ENCODE measurements at places on chromosomes 7 and 10.

- DNase-seq = peak; percentile 56
Observed at GRCh38 chr7:116525913-116526861, 1.4 kb downstream of the CAV1 start.

- DNase-seq = no peak
Observed at GRCh38 chr10:115860182-115861107, 412.6 kb downstream of the GFRA1 start.

DNA sequence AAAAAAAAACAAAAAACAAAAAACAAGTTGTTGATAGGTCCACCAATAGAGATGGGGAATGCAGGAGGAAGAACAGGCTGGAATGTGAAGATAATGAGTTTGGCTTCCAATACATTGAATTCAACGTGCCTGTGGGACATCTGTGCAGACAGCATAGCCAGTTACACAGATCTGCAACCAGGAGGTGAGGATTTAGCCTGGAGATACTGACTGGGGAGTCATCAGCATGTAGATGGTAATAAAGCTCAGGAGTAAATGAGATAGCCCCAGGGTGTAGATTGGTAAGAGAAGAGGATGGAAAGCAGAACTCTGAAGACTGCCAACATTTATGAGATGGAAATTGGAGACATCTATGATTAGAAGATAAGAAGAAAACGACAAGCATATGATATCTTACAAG is 4.7 kb upstream of the TRIM8 start:
- no peak for DNase-seq

DNA sequence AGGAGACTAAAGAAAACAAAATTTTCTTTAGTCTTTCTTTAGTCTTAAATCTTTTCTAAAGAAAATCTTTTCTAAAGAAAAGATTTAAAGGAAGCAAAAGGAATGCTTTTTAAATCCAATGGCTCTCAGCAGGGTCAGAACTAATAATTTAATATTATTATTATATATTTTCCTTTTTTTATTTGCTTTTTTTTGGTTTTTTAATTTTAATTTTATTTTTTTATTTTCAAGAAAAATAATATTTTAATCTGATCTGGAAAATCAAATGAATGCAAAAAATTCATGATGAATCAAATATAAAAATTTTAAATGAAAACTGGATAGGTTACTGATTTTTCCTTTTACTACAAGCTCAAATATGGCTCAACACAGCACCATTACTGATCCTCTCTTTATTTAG is 70.7 kb upstream of the HECW1 start:
- DNase-seq = no peak

DNA sequence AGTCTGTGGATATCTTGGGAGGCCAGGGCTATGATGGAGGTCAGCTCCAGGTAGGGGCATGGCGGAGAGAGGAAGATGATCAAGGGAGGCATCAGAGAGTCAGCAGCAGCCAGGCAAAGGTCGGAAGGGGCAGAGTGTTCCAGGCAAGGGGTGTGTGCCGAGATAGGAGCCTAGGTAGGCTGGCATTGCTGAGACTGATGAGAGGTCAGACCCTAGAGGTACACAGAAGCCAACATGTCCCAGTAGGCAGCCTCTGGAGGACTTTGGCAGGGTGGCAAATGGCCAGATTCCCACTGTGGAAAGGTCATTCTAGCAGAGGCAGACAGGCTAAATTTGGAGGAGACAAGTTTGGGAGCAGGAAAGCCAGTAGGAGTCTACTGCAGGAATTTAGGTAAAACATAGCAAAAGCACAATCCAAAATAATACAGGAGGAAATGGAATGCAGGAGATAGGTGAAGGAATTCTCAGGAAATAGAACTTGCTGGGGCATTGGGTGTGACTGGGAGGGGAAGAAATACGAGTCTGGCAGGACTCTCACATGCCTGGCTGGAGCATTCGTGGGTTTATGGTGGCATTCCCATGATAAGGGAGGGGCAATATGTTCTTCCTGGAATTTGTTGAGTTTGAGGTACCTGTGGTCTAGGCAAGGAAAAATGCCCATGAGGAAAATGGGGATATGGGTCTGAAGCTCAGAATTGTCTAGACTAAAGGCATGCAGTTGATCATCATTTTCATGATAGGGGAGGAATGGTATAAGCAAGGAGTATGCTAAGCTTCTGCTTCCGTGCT is 25.7 kb downstream of the TMEM176A start:
- no peak for DNase-seq

- DNase-seq = no peak
Observed at GRCh38 chr7:36021917-36022550, 131.0 kb upstream of the EEPD1 start.

DNA sequence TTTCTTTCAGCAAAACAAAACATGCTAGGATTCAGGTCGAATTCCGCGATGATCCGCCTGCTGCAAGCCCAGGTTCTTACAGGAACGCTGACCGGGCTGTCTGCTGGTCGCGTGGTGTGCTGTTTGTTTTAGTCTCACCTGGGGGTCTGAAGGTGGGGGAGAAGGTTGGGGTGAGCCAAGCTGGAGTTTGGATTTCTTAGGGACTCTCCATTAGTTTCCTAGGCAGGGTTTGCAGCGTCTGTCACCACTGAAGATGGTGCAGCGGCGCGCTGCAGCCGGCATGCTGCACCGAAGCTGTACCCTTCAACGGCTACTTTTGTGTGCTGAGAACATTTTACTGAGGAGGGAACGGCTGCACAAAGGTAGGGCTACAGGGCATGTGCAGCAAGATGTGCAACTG is 48.7 kb downstream of the GCC1 start:
- no peak for DNase-seq

- no peak for DNase-seq
Observed at GRCh38 chr10:11881477-11882417, 58.6 kb downstream of the PROSER2 start.

DNA sequence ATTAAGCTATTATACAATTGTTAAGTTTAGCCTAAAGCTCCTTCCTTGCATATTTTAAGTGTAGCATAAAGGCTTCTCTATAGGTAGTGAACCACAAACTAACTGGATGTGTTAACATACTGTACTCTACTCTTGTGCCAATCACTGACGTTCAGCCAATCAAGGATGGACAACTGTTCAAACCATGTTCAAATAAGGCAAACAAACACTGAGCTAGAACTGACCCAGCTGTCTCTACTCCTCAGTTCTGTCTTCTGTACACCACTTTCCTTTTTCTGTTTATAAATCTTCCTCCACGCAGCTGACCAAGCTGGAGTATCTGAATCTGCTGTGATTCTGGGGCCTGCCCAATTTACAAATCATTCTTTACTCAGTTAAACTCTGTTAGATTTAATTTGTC is 188.7 kb upstream of the MBL2 start:
- DNase-seq = no peak

GRCh38 chr10:77638321-77639101 is 903 bp upstream of the KCNMA1 start:
- no peak for DNase-seq

DNA sequence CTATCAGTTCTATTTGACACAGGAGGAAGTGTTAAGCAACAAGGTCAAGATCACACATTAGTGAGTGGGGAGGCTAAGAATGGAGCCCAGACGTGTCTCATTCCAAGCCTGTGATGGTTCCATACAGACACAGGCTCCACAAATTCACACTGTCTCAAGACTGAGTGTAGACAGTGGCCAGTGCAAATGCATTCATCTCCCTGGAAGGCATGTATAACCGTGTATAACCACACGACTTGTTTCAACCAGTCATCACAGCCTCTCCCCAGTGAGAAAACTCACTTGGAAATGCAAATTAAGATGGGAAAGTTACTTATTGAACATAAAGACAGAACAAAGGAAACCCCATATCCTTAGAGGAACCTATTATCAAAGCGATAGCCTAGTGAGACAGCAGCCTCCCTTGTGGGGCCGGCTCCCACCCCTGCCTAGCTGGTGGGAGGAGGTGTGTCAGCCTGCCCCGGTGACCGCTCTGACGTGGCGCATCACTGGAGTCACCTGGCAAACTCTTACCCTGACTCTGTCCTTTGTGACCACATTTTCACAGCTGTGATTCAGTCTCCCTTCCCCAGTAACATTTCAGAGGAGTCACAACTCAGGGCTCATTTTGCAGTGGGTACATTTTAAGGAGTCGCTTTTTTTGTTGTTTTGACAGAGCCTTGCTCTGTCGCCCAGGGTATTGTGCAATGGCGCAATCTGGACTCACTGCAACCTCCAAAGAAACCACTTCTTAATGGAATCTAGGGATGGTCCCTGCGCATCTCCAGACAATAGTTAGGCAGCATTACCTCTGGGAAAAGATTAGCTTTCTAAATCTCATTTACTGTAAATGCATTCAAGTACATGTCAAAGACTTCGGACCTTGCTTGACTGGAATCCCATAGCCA is 126.6 kb upstream of the PARD3 start:
- no peak for DNase-seq

GRCh38 chr7:101487105-101487458 is 124.4 kb downstream of the COL26A1 start:
- no peak for DNase-seq

DNA sequence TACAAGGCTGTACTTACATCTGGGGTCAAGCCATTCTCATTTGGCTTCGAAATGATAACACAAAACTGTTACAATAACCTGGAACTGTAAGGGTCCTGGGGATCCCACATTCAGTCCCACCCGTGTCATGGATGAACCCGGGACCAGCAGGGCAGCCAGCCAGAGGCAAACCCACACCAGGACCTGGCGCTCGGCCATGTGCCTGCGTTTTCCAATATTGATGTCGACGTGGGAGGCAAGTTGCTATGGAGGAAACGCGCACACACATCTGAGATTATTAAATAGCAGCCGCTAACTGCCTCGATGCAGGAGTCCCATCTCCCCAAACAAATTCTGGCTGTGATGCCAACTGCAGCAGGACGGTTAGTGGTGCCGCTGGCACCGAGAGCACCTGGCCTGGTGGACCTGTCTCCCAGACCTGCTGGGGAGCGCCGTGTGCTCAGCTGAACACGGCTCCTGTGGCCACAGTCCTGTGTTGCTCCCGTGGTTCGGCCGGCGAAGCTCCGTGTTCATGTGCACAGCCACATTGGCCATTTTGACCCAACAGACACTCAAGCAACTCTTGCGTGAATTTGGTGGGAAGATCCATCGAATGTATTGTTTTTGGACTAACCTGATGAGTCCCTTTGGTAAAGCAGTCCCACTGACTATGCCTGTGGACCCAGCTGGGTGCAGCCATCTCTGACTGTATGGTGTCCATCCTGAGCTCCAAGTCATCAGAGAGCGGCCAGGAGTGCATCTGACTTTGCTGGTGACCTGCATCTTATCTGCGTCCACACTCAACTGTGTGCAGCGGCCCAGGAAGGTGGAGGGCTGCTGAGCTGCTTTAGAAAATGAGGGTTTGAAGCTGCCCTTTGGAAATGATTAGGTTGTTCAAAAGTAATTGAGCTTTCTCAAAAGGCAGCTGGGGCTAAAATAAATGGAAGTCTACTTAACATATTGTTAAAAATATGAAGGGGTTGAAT is 398.2 kb downstream of the DNAJB6 start:
- no peak for DNase-seq

GRCh38 chr10:49005270-49005669 is 65.6 kb upstream of the LRRC18 start:
- no peak for DNase-seq

GRCh38 chr7:39688611-39689480 is 65.5 kb downstream of the RALA start:
- DNase-seq = no peak

DNA sequence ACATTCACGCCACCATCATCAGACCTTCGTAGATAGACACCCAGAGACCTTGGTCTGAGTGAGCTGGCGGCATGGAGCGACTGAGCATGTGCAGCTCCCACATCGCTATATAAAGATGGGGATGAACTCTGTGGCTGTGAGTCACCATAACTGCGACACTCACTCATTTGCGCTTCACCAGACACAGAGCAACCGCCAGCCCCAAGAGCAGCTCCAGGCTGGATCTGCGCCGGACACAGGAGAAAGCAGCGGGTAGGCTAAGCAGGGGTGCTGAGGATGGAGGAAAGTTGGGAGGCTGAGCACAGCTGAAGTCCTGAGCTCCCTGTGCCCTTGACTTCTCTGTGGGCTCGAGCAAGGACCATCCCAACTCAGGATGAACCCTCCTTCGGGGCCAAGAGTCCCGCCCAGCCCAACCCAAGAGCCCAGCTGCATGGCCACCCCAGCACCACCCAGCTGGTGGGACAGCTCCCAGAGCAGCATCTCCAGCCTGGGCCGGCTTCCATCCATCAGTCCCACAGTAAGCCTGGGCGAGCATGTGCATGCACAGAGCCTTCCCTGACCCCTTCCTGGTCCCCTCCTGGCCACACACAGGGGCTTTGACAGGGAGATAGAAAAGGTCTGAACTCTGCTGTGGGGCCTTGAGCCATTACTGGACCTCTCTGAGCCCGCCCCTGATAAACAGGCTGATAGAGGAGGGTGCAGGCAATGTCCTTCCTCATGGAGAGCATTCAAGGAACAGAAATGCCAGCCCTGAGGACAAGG is at the start of gene OPN4:
Gene OPN4, plus strand, starts transcription at position 137 of the 762 bp plus-strand sequence. Its CDS starts 237 bp downstream, at position 374.
- no peak for DNase-seq

- no peak for DNase-seq
Observed at GRCh38 chr7:34835901-34836600, 178.0 kb downstream of the NPSR1 start.

GRCh38 chr7:24974026-24974832 is 5.7 kb downstream of the OSBPL3 start:
- no peak for DNase-seq

- no peak for DNase-seq
Observed at GRCh38 chr10:73339436-73339835, 19.2 kb downstream of the CFAP70 start.
